ENCODE measurements at places on chromosomes 5 and 9.

- DNase-seq: no peak
Observed at GRCh38 chr5:143086908-143087637, 316.4 kb downstream of the NR3C1 start.

DNA sequence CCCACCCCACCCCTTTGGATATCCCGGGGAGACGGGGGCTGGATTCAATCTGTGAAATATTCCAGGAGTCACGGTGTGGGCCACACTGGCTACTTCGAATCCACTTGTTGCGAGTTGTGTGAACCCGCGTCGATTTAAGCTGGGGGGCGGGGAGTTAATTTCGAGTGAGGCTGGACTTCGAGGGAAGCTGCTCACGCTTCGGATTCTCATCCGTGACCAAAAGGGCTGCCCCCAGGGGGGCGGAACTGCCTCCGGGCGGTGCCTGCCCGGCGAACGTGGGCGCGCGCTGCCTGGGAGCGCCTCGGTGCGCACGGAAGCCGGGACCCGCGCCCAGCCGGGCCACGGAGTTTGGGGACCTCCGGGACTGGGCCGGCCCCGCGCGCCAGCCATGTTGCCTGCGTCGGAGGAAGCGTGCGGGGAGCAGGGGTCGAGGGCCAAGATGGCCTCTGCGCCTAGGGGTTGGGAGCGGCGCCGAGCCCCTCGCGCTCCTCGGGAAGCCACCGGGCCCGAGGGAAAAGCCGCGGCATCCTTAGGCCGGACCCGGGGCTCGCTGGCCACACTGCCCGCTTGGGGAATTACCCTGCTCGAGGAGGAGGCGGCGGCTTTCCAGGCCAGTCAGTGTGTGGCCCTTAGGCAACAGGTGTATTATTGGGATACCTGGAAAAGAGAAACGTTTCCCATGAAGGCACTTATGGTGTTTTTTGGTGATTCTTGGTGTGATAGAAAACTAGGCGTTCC, 975 bp downstream of the OCLN start:
- DNase-seq: no peak

- no peak for DNase-seq
Observed at GRCh38 chr5:64789457-64789856, 20.7 kb downstream of the CWC27 start.

GRCh38 chr9:104905931-104906330, 22.0 kb downstream of the ABCA1 start:
- DNase-seq: no peak

GRCh38 chr5:61732369-61732768, 400.3 kb downstream of the ZSWIM6 start:
- DNase-seq: peak; percentile 74

DNA sequence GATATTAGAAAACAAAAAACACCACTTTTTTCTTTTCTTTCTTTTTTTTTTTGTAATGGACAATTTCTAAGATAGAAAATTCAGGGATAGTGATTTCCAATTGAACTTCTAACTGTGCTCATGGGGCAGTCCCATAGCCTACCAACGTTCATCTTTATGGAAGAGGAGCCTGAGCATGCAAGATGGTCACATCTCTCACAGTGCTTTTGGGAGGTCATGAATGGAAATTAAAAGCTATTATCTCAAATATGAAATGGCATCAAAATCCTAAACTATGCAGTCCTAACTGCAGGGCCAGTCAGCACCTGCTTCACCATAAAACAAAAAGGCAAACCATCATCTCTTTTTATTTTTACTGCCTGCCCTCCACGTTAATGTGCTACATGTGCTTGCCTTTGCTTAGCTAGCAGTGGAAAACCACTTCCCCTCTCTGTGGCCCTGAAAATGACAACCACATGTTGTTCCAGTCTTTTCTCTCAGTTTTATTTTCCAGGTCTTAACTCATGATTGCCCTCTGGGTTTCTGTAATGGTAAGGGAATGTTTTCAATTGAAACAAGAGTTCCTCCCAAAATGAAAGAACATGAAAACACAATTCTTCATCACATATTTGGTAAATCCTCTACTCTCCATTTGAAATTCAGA, 16.7 kb downstream of the IFNB1 start:
- DNase-seq: no peak

DNA sequence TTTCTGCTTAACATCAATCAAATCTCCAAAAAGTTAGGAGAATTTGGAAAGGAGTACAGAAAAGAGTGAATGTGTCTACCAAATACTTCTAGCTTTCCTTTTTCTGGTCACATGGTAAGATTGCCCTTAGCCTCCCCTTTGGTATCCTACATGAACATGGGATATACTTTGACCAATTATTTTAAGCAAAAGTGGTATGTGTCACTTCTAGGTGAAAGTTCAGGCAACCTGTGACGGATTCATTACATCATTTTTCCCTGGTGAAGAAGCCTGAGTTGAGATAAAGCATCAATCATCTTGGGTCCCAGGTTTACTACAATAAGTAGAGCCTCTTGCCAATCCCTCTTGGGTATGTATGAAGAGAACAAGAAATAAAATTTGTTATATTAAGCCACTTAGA, 419.2 kb downstream of the PDE4D start:
- no peak for DNase-seq

Measured in head of caudate nucleus (tissue), 42 donors.